ENCODE measurements at places on chromosomes 3 and 15. TPM values are rescaled to one million over a fixed set of nuclear protein-coding genes. Genes with fewer than 3 reads are reported as not detected.
A peak's percentile ranks its signal among the peaks of the same experiment; 100 is the strongest.

DNA sequence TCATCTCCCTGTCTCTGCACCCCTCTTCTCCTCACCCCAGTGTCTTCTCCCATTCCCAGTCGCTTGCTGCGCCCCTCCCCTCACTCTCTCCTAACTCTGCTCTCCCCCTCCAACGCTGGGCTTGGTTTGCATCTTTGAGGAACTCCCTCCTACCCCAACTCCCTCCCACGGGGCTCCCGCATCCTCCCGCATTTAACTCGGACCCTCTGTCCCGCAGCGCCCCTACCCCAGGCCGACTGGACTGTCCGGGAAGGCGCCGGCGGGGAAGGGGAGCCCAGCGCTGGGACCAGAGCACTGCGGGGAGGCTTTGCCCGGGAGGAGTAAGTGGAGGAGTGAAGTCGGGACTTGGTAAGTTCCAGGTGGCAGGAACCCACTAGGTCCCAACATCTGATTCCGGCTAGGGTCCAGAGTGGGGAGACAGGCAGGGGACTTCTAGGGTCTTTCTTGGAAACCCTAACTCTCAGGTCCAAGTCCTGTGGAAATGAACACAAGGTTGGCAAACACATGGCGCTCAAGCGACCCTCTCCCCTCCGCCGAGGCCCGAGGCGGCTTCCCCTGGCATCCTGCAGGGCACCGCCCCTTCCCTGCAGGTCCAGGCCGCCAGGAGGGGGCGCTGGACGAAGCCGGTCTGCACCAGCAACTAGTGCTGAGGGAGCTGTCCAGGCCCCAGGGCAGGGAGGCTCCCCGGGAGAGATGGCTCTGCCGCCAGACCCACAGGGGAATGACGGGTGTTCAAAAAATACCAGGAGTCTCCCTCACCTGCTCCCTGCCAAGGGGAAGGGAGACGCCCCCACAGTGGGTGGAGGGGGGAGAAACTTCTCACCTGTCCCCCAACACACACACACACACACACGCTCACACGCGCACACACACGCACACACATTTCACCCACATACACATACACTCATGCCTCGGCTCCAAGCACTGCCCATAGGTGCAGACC lies 53.2 kb downstream of the LHFPL4 start:
- H3K4me1 ChIP-seq, result no peaks in the 10 kb centered on the region
- no peaks in the 10 kb centered on the region for H3K36me3 ChIP-seq
- H3K27me3 ChIP-seq, result no peaks in the 10 kb centered on the region
- H3K4me3 ChIP-seq, result no peak overlapping the region
- DNase-seq, result peak; percentile 84
- H3K27ac ChIP-seq, result no peak overlapping the region

DNA sequence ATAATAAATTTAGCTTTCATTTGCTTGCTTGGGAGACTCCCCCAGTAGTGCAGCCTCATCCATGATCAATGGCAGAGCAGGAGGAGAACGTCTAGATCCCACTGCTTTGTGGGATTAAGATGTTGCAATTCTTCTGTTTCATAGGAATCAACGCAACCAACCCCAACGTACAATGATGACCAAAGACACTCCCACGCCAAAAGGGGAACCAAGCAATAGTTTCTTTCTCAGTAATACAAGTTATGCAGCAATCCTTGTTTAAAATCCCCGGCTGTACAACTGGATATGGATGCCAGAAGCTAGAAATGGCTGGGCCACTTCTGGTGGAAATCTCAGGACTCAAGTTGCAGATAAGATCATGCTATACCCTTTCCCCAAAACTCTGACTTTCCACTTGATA lies 411.2 kb downstream of the VPS13C start:
- no peaks in the 10 kb centered on the region for H3K4me1 ChIP-seq
- no peak overlapping the region for H3K4me3 ChIP-seq
- H3K27me3 ChIP-seq, result no peaks in the 10 kb centered on the region
- no peaks in the 10 kb centered on the region for H3K36me3 ChIP-seq
- H3K27ac ChIP-seq, result no peak overlapping the region
- no peak for DNase-seq

DNA sequence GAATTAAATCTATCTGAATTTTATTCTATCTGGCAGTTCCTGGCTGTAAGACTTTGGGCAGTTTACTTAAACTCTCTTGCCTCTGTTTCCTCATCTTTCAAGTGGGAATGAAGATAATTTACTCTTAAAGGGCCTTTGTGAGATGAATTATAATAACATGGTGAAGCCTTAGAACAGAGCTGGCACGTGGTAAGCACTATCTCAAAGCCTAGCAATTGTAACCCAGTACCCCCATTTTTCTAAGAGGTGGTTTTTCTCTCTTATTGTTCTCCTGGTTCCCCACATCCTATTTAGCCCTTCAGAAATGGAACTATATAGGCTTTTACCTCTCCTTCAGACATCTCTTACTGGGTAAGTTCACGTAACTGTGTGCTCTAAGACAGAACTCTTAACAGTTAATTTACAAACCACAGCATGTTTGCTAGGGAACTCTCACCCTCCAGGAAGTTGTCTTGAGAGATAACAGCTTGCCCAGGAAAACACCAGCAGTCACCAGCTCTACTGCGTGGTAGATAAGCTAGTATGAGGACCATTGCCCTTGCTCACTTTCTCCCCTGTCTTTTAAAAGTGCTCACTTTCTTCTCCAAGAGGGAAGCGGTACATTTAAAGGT lies 12.3 kb upstream of the CRBN start:
- no peaks in the 10 kb centered on the region for H3K27me3 ChIP-seq
- no peak overlapping the region for H3K4me3 ChIP-seq
- H3K4me1 ChIP-seq, result no peaks in the 10 kb centered on the region
- no peak for DNase-seq
- no peak overlapping the region for H3K27ac ChIP-seq

DNA sequence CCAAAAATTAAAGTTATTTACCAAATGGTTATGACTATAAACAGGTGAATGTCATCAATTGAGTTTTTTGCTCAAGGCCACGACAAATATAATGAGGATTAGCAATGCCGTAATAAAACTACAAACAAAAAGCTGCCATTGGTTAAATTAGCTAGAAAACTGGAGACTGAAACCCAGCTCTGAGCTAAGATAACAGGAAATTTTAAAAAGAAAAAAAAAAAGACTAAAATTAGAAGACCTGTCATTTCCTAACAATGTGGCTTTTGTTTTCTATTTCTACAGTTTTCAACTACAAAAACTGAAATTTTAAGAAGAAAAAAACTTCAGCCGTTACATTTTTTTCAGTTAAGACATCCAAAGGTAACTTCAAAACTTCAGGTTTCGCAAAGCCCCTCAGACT lies 9.7 kb downstream of the SLC12A6 start:
- no peaks in the 10 kb centered on the region for H3K4me1 ChIP-seq
- DNase-seq, result no peak
- no peak overlapping the region for H3K27ac ChIP-seq
- H3K27me3 ChIP-seq, result no peaks in the 10 kb centered on the region

GRCh38 chr3:119227070-119227850 lies 13.4 kb downstream of the B4GALT4 start:
- H3K27ac ChIP-seq, result no peak overlapping the region
- peaks cover 10% of the 10 kb centered on the region for H3K36me3 ChIP-seq
- no peak overlapping the region for H3K4me3 ChIP-seq
- H3K4me1 ChIP-seq, result peaks cover 4% of the 10 kb centered on the region
- DNase-seq, result no peak

GRCh38 chr15:41278319-41278718 lies 47.3 kb downstream of the CHP1 start:
- H3K4me3 ChIP-seq, result no peak overlapping the region
- no peak overlapping the region for H3K27ac ChIP-seq
- H3K27me3 ChIP-seq, result no peaks in the 10 kb centered on the region
- no peaks in the 10 kb centered on the region for H3K4me1 ChIP-seq

GRCh38 chr3:141076797-141077571 lies 25.8 kb downstream of the SPSB4 start:
- peak overlapping the region; percentile 17 for H3K4me3 ChIP-seq
- H3K4me1 ChIP-seq, result peaks cover 14% of the 10 kb centered on the region
- DNase-seq, result no peak
- H3K27ac ChIP-seq, result peak overlapping the region; percentile 57
- H3K36me3 ChIP-seq, result no peaks in the 10 kb centered on the region

DNA sequence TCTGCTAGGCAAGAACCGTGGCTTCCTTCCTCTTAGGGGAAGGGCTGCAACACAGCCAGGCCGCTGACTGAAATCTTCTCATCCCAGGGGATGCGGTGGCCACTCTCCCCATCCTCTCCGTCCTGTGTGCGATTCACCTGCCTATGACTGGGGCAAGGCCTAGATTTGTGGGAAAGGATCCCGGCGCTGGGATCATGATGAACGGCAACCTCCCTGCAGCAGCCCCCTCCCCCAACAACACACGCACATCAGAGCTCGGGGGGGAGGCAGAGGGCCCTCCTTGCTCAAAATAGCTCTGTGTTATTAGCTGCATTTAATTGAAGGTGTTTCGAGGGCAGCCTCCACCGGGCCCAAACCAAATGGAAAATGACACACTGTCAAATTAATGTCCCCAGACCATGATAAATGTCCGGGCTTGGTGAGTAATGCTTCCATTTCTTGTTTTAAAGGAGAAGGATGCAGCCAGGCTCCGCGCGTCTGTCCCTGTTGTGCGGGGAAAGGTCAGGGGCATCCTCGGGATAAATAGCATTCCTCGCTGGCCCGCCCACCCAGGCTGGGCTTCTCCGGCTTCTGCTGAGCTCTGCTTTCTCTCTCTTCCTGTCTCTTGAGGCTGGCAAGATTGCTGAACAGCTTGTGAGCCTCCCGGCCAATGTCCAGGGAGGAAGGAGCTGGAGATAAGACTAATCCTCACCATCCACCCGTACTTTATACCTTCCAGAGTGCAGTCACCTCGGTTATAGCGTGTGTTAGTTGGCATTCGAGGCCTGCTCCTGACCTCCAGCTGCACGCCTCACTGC lies 56.4 kb upstream of the TLE3 start:
- no peak overlapping the region for H3K27ac ChIP-seq
- H3K4me1 ChIP-seq, result peaks cover 22% of the 10 kb centered on the region
- H3K36me3 ChIP-seq, result no peaks in the 10 kb centered on the region
- no peak for DNase-seq
- no peaks in the 10 kb centered on the region for H3K27me3 ChIP-seq

GRCh38 chr3:56200251-56200650 lies 268.0 kb downstream of the ERC2 start:
- no peak for DNase-seq
- no peak overlapping the region for H3K27ac ChIP-seq

Gene TBC1D2B
- polyA plus RNA-seq, result 13.4 TPM

Gene SI
- polyA plus RNA-seq, result under 0.01 TPM

Gene C15orf40
- polyA plus RNA-seq, result 8.7 TPM

Gene RASGRF1
- polyA plus RNA-seq, result 8.4 TPM

Gene GOLGA8O
- polyA plus RNA-seq, result 1.0 TPM
